EL (cell line): ENCODE measurements at places on chromosomes 2 and 18.

DNA sequence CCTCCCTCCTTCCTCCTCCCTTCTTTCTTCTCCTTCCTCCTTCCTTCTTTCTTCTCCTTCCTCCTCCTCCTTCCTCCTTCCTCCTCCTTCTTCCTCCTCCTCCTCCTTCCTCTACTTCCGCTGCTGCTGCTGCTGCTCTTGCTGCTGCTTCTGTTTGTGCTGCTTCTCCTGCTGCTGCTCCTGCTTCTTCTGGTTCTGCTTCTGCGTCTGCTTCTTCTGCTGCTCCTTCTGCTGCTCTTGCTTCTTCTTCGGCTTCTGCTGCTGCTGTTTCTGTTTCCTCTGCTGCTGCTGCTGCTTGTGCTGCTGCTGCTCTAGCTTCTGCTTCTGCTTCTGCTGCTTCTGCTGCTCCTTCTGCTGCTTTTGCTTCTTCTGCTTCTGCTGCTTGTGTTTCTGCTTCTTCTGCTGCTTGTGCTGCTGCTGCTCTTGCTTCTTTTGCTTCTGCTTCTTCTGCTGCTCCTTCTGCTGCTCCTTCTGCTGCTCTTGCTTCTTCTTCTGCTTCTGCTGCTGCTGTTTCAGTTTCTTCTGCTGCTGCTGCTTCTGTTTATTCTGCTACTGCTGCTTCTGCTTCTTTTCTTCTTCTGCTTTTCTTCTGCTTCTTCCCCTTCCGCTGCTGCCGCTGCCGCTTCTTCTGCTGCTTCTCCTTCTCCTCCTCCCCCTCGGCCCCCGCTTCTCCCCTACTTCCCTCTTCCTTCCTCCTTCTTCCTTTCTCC, 8.6 kb downstream of the SNRNP27 start:
- no peak for DNase-seq

DNA sequence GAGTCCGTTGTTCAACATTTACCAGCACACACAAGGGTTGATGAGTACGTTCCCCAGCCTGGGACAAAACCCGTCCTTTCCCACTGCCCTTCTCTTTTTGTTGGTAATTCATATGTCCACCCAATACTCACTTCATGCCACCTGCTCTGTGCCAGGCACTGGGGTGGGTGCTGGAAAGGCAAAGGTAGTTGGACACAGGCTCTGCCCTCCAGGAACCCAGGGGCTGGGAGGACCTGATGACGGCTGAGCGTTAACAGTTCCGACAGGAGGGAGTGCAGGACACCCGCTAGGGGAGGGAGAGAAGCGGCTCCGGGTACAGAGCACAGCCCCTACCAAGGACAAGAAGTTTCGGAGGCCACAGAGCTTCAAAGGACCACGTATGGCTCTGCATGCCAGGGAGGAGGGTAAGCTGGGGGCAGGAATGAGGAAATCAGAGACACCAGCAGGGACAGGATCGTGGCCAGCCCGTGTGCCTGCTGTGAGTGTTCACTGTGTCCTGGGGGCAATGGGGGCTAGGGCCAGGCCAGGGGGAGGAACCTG, 134.1 kb upstream of the GPC1 start:
- DNase-seq = no peak

DNA sequence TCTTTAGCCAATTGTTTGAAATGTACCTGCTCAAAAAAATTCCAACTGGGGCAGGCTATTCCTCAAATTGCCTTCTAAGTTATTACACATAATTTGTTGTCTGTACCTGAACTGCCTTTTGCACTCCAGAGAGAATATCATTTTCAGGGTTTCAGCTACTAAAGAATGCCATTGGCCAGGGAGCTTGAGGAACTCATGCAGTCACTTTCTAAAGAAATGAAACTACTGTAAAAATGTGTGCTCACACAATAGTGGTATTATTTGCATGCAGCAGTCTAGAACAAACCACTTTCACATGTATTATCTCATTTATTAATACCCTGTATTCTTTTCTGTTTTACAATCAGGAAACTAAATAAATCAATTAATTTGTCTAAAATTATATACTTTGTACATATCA, 152.2 kb downstream of the PID1 start:
- DNase-seq = no peak

- DNase-seq = peak; percentile 97
These were observed 102.4 kb downstream of the TRIB2 start for GRCh38 chr2:12819103-12819475.

GRCh38 chr2:157967856-157968255, 91.7 kb upstream of the ACVR1 start:
- DNase-seq = no peak

DNA sequence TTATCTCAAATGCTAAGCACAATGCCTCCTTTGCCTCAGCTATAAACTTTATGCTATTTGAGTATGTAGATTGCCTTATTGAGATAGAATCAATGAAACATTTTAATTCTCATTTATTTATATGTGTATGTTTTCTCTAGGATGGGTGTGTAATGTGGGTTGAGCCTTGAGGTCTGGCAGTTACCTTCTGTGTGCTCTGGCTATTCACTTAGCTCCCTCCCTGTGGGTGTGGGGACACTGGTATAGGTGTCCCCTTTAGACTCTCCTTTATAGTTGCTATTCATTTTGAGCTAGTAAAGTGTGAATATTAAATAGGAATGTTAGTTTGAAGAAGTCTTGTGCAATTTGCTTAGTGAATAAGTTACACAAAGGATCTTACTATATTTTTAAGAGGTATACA, 1.8 kb downstream of the SLC9A4 start:
- no peak for DNase-seq

DNA sequence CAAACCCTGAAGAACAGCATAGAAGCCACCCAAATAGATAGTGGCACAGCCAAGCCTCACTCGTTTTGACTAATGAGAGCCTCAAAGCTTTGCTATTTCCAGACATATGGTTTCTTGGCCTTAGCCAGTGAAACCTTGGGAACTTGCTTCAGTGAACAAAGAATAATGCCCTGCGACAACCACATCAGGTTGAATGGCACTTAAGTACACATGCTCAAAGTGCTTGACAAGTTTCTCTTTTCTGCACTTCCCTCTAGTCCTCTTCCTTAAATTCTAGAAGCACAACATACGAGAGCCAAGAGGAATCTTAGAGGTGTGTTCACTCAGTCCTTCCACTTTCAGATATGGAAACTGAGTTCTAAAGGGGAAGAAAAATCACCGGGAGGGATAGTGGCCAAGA, 258.3 kb downstream of the HAUS1 start:
- DNase-seq = no peak

DNA sequence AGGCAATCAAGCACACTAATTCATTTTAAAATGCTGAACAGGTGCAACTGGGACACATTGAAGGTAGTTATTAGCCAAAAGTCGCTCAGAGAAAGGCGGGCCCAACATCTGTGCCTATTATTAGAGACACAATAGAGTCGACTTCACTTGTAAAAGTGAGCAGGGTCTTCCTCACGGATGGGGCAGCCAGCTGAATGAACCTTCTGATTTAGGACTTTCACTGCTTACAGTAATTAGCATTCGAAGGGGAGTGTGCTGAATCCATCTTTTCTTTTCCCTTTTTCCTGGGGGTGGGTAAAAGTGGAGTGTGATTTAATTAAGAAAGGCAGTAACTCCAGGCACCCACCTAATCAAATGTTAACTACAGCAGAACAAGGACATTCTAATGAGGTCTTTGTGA, 677.7 kb downstream of the DCDC2C start:
- DNase-seq = no peak

GRCh38 chr2:63632382-63632781, 43.6 kb downstream of the MDH1 start:
- DNase-seq = no peak

- DNase-seq = no peak
These were observed 151.7 kb downstream of the TRABD2A start for GRCh38 chr2:84729224-84729623.

DNA sequence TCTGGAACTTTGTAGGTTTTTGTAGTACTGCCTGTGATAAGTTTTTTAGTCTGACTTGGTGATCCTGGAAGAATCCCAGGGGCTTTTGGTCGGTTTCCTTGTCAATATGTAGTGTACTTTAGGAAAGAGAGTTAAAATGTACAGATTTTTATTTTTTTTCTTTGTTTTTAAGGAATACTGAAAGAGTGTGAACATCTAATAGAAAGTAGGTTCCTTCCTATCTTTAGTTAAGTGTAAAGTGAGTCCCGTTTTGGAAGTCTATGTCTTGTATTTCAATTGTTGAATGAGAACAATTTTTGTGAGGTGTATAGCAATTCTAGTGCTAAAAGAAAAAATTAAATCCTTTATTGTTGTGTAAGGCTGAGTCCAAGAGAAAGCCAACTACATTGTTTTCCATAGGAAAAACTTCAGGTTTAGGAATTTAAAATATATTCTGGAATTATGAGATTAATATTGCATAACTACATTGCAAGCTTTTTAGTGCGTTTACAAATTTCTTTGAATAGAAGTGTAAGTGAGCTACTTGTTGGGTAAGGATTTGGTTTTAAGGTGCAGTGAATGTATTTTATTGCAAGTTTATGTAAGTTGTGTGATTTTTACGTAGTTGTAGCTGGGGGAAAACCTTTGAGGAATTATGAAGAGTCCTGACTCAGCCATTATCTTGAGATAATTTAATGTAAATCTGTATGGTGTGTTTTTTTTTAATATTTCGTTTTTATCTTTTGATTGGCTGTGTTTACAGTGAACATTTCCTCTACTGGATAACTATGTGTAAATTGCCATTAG, 1.7 kb downstream of the VAPA start:
- no peak for DNase-seq

DNA sequence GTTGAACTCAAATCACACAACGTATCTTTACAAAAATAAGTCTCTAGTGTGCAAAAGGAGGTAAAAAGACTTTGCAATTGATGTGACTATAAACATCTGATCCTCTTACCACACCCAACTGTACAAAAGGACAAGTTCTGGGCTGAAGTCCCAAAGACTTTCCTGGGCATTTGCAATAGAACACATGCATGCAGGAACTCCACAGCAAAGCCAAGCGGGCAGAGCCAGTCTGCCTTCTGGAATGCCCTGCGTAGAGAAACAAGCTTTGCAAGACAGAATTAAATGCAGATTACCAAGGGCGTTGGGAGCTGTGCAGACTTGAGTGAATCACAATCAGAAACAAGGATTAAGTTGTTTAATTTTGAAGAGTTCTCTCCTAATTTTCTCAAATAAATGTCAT, 208.4 kb upstream of the ZNF521 start:
- no peak for DNase-seq

GRCh38 chr2:183284606-183285005, 160.4 kb downstream of the NUP35 start:
- peak; percentile 95 for DNase-seq
